ENCODE measurements at places on chromosomes 13 and 19.

- DNase-seq = no peak
Observed at GRCh38 chr13:75787249-75787928, 151.3 kb downstream of the LMO7 start.

- DNase-seq = no peak
Observed at GRCh38 chr13:35129500-35129899, 187.4 kb downstream of the NBEA start.

DNA sequence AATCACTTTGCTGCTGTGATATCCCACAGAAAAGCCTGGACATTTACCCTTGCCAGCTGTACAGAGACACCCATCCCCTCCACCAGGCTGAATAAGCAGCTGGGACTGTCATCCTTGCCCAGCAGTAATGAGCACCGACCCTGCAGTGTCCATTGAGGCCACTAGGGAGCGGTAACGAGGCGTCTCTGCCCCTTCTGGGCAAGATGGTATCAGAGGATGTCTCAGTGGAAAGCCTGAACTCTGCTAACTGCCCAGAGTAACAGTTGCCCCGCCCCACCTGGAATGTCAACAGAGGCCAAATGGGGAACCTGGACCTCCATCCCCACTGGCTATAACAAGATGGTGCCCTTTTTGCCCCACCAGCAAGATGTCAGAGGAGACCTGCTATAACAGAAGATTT lies 22.8 kb upstream of the CEACAM20 start:
- no peak for DNase-seq

- no peak for DNase-seq
Observed at GRCh38 chr13:69585656-69586055, 522.0 kb upstream of the ATXN8OS start.

- DNase-seq = no peak
Observed at GRCh38 chr19:7787141-7787540, 24.1 kb downstream of the CLEC4M start.

- DNase-seq = no peak
Observed at GRCh38 chr19:55486043-55486970, 1.3 kb downstream of the NAT14 start.

DNA sequence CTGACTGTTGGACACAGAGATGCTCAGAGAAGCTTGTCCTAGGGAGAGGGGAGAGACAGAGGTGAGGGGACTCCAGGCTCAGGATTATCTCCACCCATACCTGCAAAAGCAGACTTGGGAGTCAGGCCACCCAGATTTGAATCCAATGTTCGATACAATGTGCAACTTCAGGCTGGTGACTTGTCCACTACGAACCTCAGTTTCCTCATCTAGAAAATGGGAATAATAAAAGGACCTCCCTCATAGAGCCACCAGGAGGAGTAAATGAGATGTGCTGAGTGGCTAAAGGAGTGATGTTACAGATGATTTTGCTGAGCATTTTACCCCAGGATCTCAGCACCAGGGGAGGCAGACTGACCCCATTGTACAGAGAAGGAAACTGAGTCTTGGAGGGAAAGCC lies 25.0 kb downstream of the PRKD2 start:
- DNase-seq = no peak

DNA sequence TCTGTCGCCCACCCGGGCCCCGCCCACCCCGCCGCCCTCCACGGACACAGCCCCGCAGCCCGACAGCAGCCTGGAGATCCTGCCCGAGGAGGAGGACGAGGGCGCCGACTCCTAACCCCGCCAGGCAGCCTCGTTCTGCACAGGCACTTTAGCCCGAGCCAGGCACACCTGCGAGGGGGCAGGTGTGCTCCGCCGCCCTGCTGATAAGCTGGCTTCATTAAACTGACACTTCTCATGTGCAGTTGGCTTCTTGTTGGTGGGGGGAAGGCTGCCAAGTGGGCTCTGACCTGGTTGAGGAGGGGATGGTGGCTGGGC lies 8.2 kb downstream of the IL4I1 start:
- no peak for DNase-seq

DNA sequence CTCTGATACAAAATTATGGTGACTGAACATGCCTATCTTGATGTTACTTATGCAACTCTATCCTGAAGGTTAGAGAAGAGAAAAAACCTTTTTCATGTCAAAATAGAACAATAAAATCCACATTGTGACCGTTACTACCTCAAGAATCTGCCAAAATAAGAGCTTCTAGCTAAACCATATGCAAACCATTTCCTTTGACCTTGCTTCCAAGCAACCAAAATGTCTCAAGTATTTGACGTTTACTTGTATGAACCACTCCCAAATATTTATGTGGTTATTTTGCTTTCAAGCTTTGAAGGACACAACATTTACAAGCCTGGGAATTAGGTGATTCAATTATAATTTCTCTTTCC lies 13.9 kb downstream of the FOXO1 start:
- DNase-seq = no peak

DNA sequence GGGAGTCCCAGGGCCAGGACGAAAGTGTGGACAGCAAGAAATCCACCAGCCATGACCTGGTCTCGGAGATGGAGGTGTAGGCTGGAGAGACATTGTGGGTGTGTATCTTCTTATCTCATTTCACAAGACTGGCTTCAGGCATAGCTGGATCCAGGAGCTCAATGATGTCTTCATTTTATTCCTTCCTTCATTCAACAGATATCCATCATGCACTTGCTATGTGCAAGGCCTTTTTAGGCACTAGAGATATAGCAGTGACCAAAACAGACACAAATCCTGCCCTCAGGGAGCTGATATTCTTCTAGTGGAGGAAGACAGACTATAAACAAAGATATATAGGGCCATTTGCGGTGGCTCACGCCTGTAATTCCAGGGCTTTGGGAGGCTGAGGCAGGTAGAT lies 7.4 kb upstream of the DHX34 start:
- DNase-seq = no peak

DNA sequence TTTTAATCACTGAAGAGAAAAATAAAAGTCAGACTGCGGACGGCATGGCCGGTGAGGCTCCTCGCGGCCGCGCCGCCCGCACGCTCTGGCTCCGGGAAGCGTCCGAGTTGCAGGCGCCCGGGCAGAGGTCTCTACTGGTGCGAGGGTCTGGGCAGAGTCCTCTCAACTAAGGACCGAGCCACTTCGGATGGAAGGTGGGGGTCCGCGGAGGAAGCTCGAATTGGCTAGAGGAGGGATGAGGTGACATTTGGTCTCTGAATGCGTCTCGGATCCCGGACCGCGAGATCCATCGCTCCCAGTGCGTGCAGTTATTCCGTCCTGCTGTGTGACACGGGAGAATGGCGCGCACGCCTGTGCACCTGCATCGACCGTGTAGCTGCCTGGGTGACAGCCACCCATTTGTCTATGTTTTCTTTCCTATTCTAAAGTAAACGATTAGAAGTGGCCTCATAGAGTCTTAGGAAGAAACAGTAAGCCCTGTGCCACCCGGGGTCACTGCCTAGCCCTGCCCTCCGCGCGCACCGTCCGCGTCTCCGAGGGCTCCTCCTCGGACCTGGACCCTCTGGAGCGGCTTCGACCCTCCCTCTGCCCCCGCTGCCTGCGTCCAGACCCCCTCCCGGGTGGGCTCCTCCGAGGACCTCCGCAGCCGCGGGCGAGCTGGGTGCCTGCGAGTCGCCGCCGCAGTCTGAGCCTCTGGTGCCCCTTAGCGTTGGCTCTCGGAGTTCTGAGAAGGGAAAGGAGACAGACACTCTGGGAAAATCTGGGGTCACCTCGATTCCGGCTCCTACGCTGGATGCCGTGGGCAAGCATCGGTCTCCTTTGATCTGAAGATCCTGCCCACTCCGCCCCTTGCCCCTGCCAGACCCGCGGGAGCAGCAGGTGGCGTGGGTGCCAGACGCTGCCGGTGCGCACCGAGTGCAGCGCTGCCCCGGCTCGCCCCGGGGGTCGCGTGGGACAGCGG lies 347.4 kb downstream of the LIG4 start:
- DNase-seq = no peak

GRCh38 chr19:19964416-19964815 lies 63.7 kb downstream of the ZNF93 start:
- DNase-seq = no peak

DNA sequence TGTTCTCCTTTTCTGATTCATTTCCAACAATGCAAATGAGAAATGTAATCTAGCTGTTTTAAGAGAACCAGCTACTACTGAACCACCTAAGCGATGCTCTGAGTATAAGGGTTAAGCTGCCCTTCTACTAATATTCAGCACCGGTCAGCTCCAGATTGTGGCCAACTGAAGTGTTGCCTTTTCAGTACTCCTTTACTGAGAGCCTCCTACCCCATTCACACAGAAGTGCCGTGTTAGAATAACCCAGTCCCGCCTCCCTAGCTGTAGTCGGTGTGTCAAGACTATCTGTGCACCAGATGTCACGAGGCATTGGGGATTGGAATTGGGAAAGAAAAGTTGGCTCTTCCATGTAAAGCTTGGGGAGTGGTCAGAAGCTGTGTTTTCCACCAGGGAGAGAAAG lies 45.4 kb downstream of the FAM124A start:
- no peak for DNase-seq

GRCh38 chr19:52622261-52622660 lies 15.9 kb downstream of the ZNF83 start:
- no peak for DNase-seq

DNA sequence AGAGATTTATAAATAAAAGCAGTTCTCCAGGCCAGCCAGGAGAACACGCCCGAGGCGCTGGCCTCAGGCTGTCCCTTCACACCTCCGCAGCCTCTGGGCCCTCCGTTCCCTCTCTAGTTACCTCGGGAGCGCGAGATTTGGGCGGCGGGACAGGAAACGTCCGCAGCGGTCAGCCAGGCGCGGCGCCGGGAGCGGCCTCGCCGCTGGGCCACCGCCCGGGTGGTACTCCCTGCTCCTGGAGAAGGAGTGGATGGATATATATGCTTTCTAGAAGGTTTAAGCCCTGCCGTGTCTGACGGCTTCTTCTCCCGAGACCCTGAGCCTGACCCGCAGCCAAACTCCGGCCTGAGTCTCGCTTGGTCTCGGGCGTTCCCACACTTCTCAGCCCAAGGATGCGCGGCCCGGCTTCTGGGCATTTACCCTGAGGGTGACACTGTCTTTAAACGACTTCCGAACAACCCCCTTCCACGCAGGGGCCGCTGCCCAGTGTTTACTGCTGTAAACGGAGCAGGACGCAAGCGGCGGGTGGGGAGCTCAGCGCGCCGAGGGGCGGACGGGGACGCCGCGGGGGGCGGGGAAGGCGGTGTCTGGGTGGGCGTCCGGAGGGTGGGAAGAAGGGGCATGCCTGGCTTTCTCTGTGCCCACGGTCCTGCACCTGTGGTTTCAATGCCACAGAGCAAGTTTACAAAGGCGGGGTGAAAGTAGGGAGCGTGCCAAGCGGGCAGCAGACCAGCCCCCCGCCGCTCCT lies 2.0 kb upstream of the ZIC2 start:
- DNase-seq = no peak
